ENCODE measurements at places on chromosomes 1 and 21.

- DNase-seq: no peak
Measured at GRCh38 chr1:1162597-1163537, 10.8 kb upstream of the TTLL10 start.

- DNase-seq: no peak
Measured at GRCh38 chr1:28447679-28448078, 58.2 kb upstream of the RCC1 start.

GRCh38 chr1:85504417-85504816 lies 39.5 kb upstream of the DDAH1 start:
- no peak for DNase-seq

- no peak for DNase-seq
Measured at GRCh38 chr1:93167006-93167405, 13.2 kb downstream of the TMED5 start.

DNA sequence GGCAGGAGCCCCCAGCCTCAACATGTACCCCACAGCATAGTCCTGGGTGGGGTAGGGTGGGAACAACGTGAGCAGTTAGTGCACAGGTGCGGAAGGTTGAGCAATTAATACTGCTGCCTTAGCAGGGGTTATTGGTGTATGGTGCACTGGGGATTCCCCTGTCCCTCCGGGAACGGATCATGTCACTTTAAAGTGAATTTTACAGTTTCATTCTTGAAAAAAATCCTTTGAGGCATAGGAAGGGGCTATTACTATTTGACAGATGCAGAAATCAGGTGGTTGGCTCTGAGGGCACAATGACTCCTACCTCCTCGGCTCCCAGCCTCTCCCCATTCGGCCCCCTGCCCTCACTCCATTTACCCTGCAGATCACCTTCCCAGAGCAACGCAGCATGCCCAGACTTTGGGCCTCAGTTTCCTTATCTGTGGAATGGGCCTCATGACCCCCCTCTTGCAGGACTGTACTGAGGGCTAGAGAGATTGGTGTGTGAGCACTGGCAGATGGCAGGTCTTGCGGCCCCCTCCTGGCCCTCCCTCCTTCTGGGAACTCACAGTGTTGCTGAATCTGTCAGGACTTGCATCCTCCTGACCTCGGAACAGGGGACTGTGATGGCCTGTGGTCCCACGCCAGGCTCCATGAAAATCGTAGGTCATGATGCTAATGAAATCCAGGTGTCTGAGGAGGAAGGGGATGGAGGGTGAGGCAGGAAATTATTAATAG lies 5.1 kb upstream of the MYBPH start:
- DNase-seq: no peak

DNA sequence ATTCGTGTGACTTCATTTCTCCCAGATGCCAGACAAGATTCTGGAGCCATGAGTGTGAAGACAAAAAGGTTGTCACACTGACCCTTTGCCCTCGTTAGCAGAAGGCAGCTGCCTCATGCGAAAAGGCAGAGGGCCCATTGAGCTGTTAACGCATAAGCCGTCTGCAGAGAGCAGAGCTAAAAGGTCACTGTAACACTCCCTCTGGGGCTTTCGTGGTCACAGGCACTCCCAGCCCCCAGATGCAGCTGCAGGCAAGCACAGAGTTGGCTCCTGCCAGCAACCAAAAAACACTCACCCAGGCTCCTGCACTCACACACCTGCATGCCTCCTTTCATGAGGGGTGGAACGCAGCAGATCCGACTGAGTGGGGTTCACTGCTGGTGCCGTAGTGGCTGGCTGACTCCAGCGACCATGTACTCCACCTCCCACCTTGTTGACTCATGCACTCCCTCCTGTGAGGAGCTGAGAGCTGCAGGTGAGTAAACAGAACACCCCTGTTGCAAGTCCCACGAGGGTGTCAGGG lies 287.5 kb downstream of the SMYD3 start:
- DNase-seq: peak; percentile 50

DNA sequence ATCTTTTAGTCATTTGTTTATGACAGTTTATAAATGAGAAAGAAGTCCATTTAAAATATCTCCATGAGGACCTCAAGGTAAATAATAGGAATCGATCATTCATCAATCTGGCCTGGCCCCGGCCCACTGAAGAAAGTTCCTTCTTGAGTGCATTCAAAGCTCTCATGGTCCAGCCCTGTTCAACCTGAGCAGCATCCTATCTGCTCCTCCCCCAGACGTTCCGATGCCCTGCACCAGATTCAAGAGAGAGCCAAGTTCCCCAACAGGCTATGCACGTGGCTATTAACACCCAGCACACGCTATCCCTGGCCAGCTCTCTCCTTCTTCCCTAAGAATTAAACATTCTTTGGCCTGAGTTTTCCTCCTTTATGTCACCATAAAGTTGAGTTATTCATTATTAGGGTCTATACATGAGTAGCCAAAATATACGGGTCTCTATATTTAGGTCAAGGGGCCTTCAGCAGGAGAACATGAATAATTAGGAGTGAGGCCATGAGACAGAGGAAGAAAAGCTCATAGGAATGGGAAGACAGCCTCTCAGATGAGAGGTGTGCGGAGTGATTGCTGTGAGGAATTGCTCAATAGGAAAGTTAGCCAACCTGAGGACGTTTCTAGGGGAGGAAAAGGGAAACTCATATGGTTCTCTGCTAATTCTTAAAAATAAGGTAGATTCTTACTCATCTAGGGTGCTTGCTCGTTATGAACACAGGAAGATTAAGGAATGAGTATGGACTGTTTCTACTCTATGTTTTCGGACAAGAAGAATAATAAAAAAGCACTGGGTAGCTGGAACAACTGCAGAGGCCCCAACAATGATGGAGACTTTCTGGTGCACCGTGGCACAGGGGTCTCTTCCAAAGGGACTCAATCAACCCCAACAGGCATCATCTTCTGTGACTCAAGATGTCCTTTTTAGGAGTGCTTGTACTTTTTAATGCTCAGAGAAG lies 23.6 kb downstream of the RUNX1 start:
- no peak for DNase-seq

GRCh38 chr1:200154069-200154767 lies 126.7 kb downstream of the NR5A2 start:
- DNase-seq: peak; percentile 57

DNA sequence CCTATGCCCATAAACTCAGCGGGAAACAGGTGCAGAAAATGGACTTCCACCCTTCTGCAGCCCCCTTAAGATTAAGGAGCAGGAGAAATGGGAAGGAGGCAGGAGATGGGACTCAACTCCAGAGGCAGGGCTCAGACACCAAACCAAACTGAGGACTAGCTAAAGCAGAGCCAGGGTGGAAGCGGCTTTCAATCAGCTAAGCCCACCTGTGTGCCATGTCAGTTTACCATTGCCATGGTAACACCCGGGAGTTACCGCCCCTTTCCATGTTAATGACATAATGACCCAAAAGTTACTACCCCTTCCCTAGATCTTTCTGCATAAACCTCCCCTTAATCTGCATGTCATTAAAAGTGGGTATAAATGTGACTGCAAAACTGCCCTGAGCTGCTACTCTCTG lies 653.5 kb downstream of the PTPRU start:
- no peak for DNase-seq
